Camera-type eye (tissue), 1 donor: ENCODE measurements at places on chromosomes 2 and 18. TPM values are rescaled to one million over a fixed set of nuclear protein-coding genes. Genes with fewer than 3 reads are reported as not detected.

Gene OXER1
- 4.3 TPM for total RNA-seq

Gene RND3
- 82.1 TPM for total RNA-seq

Gene TLX2
- 0.93 TPM for total RNA-seq

Gene NOSTRIN
- 8.8 TPM for total RNA-seq

Gene DCTN1
- total RNA-seq = 129 TPM

Gene FBLN7
- total RNA-seq = 17.3 TPM

Gene SCN3A
- 40.8 TPM for total RNA-seq
